Stimulated activated CD4-positive, alpha-beta T cell treated with anti-CD3 and anti-CD28 coated beads, Interleukin-12 subunit alpha, Interleukin-12 subunit beta, amount 100 ng/mL, for 48 hours (primary cell): ENCODE measurements at places on chromosomes 16 and 17.

GRCh38 chr17:73357318-73357717 is 45.5 kb upstream of the CDC42EP4 start:
- DNase-seq, result no peak

DNA sequence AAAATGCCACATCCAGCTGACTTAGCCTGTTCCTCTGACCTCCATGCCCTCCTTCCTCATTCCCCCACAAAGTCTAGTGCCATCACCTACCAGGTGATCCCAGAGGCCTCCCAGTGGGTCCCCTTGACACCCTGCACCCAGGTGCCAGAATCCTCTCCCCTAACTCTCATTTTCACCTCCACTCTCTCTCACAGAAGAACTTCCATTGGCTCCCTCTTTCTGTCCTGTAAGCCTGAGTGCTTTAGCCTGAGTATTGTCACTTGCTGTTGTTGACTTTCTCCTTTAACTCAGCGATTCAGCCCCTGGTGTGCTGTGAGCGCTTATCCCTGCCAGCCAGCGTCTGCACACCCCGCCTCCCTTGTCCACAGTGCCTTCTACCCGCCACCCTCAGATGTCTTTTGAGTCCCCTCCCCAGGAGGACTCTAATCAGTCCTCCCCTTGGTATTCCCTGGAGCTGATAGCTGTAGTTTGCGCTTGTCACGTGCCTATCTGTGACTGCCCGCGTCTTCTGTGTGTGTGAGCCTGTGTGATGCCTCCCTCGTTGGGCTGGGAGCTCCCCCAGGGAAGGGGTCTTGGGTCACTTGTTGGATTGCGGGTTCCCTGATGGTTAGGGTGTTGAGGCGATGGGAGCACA is 31.9 kb downstream of the ARHGAP23 start:
- DNase-seq, result no peak

- DNase-seq, result no peak
These were observed 42.7 kb downstream of the NT5M start for GRCh38 chr17:17345686-17346427.

GRCh38 chr17:29682054-29682453 is 59.3 kb upstream of the CORO6 start:
- DNase-seq, result no peak

DNA sequence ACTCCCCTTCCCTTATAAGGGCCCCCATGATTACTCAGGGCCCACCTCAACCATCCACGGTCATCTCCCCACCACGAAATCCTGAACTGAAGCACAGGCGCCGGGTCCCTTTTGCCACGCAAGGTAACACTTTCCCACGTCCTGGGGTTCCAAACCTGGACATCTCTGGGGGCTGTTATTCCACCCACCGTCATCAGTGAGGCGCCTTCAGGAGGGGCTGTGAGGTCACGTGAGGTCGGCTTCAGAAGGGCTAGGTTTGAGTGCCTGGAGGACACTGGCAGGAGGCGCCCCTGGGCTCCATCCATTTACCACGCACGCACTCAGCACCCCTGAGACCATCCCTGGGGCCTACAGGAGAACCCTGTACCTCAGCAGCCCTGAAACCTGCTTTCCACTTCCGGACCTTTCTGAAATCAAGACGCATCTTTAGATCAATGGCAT is 4.1 kb downstream of the CD2BP2 start:
- no peak for DNase-seq

- no peak for DNase-seq
These were observed 69.5 kb upstream of the GNG13 start for GRCh38 chr16:869823-870641.

DNA sequence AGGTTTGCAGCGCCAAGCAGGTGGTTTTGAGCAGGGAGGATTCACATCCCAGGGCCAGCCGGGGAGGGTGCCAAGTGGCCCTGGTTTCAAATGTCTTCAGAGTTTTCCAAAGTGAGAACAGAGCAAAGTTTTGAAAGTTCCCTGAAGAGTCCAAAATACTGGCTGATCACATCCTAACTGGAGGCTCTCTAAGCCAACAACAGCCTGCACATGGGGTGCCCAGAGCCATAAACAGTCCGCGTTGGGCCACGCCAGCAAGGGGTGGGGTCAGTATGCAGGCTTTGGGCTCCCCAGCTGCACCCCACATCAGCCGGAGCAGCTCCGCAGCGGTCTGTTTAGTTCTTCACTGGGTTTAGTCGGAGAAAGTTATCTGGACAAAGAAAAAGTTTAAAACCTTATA is 150.9 kb downstream of the C16orf95 start:
- DNase-seq, result no peak

DNA sequence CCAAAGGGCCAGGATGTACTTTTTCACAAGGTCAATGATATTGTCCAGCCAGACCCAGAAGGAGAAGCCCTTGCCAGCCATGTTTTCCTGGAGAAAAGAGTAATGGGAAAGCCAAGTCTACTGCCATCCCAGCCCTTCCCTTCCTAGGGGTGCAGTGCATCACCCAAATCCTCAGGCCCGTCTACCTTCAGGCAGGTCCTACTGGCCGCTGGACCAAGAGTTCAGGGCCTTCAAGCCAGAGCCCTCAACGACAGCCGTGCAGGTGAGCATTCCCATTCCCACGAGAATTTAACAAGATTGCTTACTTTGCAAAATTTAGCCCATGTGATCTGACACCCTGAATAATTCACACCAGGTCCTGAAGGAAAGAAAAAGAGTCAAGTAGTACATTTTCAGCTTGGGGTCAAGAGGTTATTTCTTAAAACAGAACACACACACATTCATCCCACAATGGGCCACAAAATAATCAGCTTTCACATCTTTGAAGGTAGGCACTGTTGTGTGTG is 35.0 kb downstream of the STAT5A start:
- no peak for DNase-seq

DNA sequence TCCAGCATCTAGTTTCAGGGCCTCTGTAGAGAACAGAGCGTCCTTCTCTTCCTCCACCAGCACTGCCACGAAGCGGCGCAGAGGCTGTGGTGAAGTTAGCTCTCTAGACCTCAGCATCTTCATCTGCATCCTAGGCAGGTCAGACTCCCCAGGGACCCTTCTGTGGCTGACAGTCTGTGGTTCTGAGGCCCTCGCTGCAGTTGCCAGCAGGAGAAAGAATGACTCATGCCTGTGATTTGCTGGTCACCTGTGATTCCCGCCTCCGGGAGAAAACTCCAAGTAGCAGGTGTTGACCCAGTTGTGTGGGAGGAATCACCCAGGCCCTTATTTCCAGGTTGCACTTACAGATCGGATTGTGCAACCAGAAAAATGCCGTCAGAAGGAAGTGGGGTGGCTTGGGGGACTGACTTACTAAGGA is 117.3 kb upstream of the CACNG5 start:
- no peak for DNase-seq

DNA sequence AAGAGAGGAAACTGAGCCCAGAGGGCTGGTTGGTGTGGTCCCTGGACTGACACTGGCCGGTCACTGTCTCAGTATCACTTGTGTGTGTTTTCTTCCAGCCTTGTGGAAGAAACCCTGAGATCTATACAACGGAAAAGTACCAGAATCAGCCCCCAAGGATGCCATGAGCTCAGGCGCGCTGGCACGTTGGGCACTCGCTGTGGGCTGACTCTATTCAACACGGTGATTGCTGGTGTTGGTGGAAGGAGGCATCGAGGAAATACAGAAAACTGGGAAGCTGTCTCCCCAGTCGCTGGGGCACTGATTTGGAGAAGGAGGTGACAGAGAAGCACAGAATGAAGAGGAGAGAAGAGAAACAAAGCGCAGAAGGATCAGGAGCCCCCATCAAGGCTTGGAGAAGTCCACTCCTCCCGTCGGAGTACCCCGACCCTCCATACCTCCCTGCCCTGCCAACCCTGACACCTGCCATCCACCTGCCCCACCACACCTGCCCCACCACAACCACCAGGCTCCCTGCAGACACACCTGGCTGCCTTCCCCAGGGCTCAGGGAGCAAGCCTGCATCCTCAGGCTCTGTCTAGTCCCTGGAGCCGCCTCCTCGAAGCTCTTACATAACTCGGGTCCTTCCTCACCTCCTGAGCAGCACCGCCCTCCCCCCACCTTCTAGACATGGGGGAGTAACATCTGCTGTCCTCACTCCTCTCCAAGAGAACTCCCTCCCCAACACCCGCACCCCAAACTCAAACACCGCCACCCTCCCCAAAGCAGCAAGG is 66.5 kb downstream of the RBFOX3 start:
- no peak for DNase-seq

DNA sequence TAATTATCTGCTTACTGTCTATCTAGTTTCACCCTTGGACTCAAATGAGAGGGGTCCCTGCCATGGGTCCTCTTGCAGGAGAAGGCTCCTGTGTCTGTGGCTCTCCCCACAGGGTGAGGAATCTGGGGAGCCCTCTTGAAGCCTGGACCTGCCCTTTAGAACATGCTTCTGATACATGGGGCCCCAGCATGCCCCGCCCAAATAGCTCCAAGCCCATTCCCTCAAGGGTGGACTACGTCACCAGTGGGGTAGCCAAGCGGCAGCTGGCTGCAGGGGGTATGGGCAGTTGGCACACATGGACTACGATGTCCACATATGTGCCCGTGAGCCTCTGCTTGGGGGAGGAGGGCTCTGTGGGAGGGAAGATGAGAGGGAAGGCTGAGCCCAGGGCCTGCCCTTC is 39.3 kb downstream of the ARHGAP27 start:
- no peak for DNase-seq

DNA sequence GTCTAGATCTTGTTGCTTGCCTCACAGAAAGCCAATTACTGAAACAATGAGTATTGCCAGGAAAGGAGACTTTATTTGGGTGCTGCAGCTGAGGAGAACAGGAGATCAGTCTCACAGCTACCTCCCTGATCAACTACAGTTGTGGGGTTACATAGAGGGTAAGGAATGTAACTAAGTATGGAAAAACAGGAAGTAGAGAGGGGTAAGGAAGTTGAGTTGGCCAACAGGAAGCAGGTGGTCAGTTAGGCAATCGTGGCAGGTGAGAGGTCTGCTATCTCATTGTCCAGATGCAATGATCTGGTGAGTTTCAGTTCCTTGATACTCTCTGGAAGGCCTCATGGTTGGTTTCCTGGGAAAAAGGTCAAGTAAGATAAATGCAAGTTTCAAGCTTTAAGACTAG is 333.1 kb upstream of the GOT2 start:
- no peak for DNase-seq

DNA sequence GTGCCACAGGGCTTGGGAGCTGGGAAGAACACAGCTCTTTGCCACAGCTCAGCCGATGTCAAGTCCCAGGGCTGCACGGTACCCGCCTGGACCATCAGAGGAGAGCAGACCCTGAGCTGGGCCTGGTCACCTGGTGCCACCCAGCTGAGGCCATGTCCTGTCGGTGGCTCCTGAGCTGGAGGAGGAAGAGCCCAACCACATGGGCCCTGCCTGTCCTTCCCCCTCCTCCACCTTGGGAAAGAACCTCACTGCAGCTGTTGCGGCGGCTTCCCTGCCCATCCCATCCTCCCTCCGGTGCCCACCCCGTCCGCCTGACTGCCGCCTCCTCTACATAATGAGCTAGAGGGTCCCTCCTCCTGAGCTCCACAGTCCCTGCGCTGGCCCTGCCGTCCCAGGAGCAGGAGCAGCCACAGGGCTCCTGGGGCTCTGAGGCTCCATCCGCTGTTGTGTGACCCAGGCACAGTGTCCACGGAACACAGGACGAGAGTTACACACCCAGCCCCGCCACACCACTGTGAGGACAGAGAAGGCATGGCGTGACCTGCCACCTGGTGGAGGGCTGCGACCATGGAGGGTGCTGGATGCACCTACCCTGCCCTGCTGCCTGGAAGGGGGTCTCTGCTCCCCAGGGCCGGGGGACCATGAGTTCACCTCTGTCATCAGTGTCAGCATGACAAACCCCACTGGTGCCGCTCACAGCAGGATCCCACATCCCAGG is 21.4 kb upstream of the CHMP6 start:
- DNase-seq, result no peak

GRCh38 chr16:27052007-27052406 is 14.7 kb upstream of the C16orf82 start:
- no peak for DNase-seq

- DNase-seq, result no peak
These were observed 684 bp downstream of the ZFP90 start for GRCh38 chr16:68539711-68540239.

DNA sequence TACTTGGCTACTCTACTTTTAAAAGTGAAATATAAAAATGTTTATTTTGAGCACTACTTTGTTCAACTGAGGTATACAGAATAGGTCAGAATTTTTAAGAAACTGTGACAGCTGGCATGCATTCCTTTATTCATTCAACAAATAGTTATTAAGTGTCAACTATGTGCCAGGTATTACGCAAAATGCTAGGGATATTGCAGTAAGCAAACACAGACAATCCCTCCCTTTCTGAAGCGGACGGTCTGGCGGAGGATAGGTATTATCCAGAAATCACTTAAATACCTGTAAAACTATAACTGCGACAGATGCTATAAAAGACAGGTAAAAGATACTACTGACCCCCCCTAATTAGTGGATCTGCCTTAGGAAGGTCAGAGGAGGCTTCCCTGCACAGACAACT is 26.1 kb downstream of the METTL16 start:
- no peak for DNase-seq

DNA sequence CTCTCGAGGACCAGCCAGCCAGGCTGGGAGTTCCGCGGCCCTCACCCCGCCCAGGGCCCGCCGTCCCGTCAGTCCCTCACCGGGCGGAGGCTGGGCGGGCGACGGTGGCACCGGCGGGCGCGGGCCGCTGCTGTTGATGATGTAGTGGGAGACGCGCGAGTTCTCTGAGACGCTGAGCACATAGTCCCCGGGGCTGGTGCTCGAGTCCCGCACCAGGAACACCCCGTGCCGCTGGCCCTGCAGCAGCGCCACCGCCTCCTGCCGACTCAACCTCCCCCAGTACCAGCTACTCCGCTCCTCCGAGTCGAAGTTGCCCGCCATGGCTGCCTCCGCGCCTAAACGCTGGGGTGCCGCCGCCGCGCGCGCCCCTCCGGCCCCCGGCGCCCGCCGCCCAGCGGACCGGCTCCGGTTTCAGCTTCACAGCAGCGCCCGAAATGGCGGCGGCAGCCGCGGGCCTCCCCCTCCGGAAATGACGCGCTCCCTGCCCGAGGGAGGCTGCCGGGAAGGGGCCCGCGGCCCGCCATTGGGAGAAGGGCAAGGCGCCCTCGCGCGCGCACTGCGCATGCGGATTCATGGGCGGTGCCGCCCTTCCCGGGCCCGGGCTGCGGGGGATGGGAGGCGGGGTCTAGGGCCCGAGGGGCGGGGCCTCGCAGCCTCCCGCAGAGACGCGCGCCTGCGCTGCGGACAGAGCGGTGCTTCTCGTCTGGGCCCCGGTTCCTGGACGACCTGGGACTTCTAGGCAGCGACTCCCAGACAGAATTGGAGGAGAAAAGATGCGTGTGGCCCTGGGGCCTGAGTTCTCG is at the start of gene CRK:
TSS of gene CRK (minus strand) at position 436 of the 803 bp plus-strand sequence. CDS start at position 321, 115 bp downstream.
- peak; percentile 98 for DNase-seq

DNA sequence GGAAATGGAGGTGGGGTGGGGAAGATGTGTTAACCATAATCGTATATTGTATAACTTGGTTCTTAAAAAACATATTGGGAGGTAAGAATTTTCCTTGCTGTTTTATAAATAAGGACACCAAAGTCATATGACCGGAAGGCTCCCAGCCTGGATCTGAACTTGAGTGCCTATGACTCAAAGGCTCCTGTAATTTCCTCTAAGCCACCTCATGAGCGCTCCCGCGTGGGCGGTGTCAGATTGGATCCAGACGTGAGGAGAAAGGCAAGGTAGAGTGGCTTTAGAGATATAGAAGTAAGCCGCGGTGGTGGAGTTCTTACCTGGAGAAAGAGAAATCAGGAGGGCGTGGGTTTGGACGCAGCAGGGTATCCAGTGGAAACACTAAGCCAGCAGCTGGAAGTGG is 196.2 kb upstream of the NLRP1 start:
- no peak for DNase-seq

GRCh38 chr17:542943-543342 is 171.7 kb downstream of the VPS53 start:
- no peak for DNase-seq
